ENCODE measurements at places on chromosomes 7 and 10.

DNA sequence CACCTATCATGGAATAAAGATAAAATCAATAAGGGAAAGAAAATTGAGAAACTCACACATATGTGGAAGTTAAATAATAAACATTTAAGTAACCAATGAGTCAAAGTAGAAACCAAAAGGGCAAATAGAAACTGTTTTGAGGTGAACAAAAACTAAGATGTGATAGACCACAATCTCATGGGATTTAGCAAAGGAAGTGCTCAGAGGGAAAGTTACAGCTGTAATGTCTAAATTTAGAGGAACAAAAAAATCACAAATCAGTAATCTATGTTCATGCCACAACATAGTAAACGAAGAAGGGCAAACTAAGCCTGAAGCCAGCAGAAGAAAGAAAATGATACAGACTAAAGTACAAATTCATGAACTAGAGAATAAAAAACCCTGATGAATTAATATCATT is 16.3 kb downstream of the CYP3A4 start:
- no peak for DNase-seq

DNA sequence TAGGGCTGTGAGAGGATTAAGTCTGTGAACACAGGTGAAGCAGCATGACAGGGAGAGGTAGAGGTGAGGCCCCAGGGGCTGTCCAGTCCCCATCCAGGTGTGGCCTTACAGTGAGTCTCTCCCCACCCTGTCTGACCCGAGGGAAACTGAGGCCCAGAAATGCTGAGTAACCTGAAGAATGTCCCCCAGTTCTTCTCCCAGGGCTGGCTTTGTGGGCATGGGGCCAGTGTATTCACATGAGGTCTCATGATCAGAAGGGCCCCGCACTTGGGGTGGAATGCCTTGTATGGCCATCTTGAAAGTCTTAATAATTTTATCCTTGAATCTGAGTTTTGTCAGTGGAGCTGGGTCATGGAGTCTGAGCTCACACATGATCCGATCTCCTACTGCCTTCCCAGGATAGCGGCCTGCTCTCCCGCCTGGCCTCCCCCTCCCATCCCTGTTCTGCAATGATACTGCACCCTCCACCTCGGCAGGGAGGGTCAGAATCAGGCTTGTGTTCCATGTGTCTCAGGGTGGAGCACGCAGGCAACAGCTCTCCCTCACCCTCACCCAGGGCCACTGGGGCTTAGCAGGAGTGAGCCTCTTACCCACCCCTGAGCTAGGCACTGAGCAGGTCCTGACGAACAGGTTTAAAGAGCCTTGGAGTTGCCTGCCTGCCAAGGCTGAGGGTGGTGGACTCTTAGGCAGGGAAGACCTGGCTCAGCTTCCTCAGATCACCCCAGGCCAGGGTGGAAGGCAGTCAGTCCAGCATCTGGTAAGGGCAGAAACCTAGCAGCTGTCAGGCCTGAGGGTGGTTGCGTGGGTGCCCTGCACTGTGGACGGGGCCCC is 41.4 kb upstream of the NPFFR1 start:
- no peak for DNase-seq

GRCh38 chr10:106825576-106826364 is 338.7 kb downstream of the SORCS1 start:
- no peak for DNase-seq

DNA sequence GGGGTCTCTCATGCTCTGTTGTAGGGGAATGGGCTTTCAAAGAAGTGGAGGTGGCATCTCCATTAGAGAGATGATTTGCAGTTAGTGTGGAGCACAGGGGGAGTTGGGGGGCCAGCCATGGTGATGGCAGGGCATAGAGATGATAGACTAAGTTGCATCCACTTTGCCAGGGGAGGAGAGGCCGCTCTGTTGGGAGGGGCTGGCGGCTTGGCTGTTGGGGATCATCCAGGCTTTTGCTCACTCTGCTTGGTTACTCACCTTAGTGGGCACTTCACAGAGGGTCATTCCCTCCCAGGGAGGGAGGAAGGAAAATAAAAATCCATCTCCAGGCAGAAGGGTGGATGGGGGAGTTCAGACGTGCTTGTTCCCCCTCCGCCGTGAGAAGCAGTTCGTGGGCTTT is 31.4 kb upstream of the CDH23 start:
- no peak for DNase-seq

- no peak for DNase-seq
Observed at GRCh38 chr7:39650676-39651075, 27.3 kb downstream of the RALA start.

- DNase-seq = no peak
Observed at GRCh38 chr10:110268971-110269370, 35.7 kb downstream of the SMNDC1 start.

DNA sequence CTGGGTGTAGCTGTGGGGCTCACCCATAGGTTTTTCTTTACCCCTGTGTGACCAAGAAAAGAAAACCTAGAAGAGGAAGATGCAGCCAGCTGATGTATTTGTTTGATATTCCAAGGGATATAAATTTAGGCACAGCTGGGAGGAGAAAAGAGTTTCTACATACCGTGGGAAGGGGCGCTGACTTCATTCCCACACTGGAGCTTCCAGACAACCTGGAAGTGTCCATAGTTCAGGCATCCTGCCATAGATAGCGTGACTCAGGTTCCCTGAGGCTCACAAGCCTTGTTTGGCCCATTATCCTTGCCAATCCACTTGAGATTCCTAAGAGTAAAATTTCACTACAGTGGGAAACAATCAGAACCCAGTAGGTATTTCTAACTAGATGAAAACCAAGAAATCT is 371.7 kb upstream of the NRP1 start:
- DNase-seq = no peak

- DNase-seq = no peak
Observed at GRCh38 chr10:8437896-8438295, 383.4 kb downstream of the GATA3 start.

GRCh38 chr10:124168991-124169802 is 75.8 kb upstream of the CHST15 start:
- no peak for DNase-seq

GRCh38 chr10:102485093-102485784 is 17.3 kb downstream of the ACTR1A start:
- DNase-seq = no peak

DNA sequence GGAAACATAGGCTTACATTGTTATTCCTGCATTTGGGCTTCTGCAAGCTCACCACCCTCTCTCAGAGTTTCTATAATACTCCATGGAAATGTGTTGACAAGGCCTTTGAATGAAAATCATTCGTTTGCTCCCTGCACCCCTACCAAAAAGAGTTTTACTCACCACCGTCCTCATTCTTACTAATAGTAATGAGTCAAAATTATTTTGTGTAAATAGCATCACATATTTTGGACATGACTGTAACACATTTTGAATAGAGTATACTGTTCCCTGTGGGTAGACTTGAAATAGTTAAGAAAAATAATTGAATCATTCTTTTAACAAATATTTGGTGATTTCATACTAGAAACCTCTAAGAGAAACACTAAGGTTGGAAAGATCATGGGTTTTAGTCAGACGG is 84.6 kb downstream of the AKAP9 start:
- no peak for DNase-seq

DNA sequence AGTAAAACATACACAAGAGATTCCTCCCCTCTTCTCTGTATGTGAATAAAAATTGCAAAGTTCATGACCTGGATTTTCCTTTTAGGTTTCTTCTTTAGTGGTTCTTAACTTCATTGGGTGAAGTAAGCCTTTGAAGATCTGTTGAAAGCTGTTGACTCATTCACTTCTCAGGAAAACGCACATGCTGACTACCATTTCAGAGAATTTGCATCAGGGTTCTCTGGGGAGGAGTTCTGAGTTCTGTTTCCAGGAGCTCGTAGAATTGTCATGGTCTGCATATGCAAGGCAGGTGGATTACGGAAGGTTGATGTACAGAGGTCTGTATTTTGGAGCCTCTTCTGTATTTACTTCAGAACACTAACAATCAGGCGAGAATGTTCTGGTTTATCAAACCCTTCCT is 962 bp upstream of the SLC26A4 start:
- DNase-seq = no peak

DNA sequence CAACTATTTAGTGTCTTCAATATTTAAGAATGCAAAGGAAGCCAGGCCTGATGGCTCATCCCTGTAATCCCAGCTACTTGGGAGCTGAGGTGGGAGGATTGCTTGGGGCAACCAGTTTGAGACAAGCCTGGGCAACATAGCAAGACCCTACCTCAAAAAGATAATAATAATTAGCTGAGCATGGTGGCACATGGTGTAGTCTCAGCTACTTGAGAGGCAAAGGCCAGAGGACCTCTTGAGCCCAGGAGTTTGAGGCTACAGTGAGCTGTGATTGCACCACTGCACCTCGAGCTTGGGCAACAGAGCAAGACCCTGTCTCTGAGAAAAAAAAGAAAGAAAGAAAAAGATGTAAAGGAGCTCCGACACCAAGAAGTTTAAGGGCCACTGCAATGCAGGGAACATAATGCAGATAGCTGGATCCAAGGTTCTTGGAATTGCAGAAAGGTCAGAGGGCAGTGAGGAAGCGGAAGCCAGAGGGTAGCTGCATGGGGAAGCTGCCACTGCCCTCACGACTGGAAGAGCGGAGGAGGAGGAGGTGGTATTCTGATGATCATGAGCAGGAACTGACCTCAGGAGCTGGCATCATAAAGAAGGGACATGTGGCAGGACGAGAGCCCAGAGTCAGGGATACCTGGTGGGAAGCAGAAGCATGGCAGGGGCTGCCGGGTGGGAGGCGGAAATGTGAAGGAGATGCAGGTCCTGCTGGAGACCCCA is 60.2 kb upstream of the PODXL start:
- no peak for DNase-seq

GRCh38 chr10:75435291-75435690 is 3.9 kb downstream of the LRMDA start:
- no peak for DNase-seq

- DNase-seq = no peak
Observed at GRCh38 chr10:76041551-76041950, 610.1 kb downstream of the LRMDA start.

GRCh38 chr10:6579183-6579903 is 733 bp downstream of the PRKCQ start:
- DNase-seq = no peak

DNA sequence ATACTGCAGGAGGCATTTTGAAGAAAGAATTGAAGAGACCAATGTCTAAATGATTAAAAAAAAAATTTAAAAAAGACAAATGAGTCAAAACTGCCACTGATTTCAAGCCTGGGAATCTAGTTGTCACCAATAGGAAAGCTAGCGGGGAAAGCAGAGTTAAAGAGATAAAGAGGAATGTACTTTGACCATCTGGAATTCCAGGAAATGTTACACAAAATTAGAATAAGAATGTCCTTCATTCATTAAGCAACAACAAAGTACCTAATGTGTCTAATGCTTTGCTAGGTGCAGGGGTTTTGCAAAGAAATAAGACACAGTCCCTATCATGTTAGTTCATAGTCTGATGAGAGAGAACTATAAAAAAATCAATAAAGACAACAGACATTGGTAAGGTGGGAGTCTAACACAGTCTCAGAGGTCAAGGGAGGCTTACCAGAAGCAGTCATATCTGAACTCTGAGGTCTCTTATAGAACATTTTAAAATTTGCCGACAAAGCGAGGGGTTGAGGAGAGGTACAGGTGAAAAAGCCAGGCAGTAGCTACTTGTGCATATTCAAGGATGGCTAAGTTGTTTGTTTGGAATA is 8.8 kb upstream of the TYSND1 start:
- DNase-seq = no peak

- DNase-seq = peak; percentile 35
Observed at GRCh38 chr10:70052462-70053217, at the start of gene MACROH2A2. MACROH2A2 (plus strand) TSS chr10:70052846; CDS start chr10:70075659, 22,813 bp downstream.

GRCh38 chr7:7769710-7770627 is 51.6 kb upstream of the RPA3 start:
- no peak for DNase-seq

DNA sequence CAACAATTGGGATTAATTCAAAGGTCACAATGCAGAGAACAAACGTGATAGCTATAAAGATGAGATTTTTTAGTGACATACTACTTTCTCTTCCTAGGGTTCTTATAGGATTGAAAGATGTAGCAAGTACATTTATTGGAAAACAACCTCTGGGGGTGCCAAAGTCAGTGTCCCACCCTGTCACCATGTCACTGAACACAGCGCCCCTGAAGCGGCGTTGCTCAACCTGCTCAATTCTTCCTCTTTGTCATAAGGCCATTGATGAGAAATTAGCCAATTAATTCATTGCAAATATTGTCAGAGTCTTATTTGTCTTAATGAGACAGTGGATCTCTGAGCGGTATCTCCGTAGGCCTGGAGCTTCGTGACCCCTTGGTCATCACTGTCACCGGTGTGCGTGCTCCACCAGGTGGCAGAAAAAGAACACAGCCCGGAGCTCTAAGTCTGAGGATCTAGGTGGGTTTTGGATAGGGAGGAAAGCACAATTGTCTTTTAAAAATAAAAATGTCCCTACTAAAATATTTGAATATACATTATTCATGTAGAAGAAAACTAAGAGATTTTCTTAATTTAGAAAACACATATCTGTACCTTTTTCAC is 362.6 kb downstream of the PAXIP1 start:
- DNase-seq = no peak

DNA sequence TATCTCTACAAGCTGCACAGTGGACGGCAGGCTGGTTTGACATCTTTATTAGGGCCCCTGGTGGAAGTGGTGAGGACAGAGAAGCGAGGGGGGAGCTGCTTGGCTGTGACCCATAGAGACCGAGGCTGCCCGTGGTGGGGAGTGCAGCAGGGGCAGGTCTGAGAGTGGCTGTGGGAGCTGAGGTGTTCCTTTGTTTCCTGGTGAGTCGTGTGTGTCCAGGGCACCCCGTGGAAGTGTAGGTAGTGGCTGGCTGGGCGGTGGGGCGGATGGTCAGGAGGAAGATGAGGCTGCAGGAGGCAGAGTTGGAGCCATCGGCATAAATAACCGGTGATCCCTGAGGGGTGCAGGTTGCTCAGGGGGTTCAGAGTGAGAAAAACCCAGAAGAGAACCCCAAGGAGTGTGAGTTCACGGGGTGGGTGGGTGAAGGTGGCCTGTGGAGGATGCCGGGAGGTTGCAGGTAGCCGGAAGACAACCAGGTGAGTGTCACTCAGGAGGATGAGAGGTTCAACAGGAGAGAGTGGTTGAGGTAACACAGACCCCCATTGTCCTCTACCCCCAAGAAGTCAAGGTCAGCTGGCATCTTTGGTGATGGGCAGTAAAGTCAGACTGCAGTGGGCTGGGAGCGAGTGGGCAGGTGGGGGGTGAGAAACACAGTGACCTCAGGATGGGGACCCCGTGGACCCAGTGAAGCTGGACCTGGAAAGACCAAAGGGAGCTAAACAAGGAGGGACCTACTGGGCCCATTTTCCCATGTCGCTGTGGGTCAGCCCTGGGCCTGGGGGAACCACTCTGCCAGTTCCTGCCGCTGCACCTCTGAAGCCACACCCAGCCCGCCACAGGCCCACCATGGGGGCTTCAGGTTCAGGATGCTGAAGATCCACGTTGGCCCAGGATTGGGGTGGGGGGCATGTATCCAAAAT is 7.8 kb downstream of the ATP6V0E2 start:
- no peak for DNase-seq

- DNase-seq = no peak
Observed at GRCh38 chr10:56095506-56096225, 265.4 kb downstream of the ZWINT start.

GRCh38 chr10:28054228-28054860 is 55.5 kb upstream of the ODAD2 start:
- no peak for DNase-seq

GRCh38 chr10:13834581-13835286 is 248.0 kb downstream of the PRPF18 start:
- DNase-seq = no peak

All from NCI-H2107 (cell line).